Lung (tissue), 17 donors: ENCODE measurements at places on chromosomes 1 and 21. TPM values are rescaled to one million over a fixed set of nuclear protein-coding genes. Genes with fewer than 3 reads are reported as not detected.
A peak's percentile ranks its signal among the peaks of the same experiment; 100 is the strongest.

DNA sequence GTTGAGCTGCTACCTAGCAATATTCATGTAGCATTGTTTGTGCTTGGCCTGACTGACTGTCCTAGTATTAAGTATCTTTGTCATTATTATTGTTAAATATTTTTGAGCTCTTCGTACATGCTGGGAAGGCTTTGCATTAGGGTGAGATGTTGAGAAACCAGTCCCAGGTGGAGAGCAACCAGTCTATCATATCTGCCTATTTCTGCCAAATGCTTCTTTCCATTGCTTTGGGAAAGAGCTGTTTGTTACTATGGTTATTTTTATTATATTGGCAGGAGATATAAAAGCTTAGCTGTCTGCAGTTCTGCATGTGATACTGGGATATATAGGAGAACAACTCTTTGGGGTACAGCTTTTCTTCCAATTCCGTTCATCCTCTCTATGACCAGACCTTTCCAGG is 85.1 kb downstream of the CLDN17 start:
- no peak for DNase-seq

DNA sequence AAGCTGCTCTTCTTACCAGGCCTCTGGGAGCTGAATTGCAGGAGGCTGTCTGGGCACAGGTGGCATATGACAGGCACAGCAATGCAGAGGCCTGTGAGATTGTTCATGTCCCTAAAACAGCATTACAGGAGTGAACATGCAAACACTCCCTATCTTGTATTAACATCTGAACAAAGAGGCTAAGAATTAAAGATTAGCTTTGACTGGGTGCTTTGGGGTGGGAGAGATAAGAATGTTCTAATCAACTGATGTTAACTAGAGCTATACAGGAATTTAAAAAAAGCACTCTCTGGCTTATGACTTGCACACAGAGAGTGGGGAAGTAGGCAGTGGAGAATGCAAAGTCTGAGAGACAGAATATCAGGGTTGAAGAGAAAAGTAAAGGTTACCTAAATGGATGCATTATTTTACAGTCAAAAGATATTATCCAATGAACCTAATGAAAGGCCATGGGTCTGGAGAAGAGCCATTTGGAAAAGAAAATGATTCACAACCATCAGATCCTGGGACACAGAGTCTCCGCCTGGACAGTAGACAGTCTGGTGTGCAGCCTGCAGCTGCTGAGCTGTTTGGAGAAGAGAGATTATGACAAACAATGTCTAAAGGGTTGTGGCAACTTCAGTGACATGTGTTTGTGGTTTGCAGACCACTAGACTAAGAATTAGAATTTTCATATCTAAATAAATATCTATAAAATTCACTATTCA is 20.2 kb downstream of the DPT start:
- no peak for DNase-seq

Gene NOS1AP
- 1.8 TPM for total RNA-seq

DNA sequence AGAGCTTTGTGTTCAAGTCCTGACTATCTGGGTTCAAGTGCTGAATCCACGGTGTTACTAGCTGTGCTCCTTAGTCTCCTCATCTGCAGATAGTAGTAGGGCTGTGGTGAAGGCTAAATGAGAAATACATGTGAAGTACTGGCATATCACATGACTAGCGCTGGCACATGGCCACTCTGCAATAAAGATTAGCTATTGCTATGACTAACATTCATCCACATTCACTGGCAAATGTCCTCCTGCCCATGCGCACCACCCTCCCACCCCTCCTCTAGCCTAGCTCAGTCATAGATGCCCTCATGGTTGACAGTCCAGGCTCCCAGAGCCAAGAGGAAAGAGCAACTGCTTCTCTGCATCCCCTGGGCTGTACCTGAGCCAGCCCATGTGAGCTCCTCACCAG is 8.5 kb upstream of the COL8A2 start:
- DNase-seq = peak; percentile 35

DNA sequence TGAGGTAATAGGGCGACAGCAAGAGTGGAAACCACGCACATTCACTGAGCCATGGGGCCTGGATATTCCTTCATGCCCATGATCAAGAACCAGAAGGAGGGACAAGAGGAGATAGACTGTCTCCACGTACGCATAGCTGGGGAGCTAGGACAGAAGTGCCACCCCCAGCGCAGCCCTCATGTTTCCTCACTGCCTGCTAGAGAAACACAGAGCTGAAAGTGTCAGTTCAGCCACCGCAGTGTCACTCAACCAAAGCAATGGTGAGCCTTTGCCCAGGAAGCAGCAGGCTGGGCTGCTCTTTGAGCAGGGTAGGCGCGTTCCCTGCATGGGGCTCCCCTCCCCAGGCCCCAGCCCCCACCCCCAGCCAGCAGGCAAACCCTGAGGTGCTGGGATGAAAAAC is 68.5 kb downstream of the STUM start:
- no peak for DNase-seq
